Caki2 (cell line): ENCODE measurements at places on chromosomes 1 and 21. TPM values are rescaled to one million over a fixed set of nuclear protein-coding genes. Genes with fewer than 3 reads are reported as not detected.

The MAGI3 gene
- total RNA-seq, result 3.5 and 3.9 TPM in 2 replicates

The CAPN9 gene
- not detected in 2 replicates for total RNA-seq

DNA sequence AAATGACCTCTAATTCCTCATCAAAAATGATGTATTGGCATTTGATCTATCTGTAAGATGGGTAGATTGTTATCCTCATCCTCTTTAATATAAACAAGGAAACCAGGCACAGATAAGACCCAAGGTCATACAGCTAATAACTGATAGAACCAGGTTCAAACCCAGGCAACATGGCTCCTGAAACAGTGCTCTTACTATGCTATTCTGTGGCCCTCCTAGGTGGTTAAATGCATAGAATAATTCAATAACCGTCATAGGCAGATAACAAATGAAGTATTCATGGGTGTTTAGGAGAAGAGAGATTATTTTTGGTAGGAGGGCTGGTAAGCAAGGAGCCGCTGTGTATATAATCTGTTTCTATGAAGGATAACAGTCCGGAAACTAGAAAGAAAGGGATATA is 46.4 kb downstream of the DHX9 start:
- DNase-seq, result no peak

- no peak for DNase-seq
These were observed 145.7 kb upstream of the BARHL2 start for GRCh38 chr1:90862782-90863181.
